Memory B cell (primary cell): ENCODE measurements at places on chromosomes 2 and 18.

DNA sequence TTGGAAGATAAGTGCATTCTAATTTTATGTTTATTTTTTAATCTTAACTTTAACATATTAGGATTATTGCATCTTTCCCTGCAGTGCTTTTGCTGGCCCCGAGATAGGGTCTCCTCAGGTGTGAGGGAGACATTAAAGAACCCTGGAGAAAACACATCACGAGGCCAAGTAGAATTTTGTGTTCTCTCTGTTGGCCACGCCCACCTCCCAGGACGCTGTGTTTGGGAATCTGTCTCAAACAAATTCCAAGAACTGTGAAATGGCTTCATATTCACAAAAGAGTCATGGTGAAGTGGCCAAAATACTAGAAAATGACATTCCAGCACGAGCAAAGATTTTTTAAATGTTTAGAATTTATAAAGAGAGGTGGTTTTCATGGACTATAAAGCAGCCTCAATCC is 27.3 kb downstream of the RNF144A start:
- no peak for DNase-seq

GRCh38 chr18:46574000-46574742 is 82.8 kb downstream of the LOXHD1 start:
- no peak for DNase-seq

DNA sequence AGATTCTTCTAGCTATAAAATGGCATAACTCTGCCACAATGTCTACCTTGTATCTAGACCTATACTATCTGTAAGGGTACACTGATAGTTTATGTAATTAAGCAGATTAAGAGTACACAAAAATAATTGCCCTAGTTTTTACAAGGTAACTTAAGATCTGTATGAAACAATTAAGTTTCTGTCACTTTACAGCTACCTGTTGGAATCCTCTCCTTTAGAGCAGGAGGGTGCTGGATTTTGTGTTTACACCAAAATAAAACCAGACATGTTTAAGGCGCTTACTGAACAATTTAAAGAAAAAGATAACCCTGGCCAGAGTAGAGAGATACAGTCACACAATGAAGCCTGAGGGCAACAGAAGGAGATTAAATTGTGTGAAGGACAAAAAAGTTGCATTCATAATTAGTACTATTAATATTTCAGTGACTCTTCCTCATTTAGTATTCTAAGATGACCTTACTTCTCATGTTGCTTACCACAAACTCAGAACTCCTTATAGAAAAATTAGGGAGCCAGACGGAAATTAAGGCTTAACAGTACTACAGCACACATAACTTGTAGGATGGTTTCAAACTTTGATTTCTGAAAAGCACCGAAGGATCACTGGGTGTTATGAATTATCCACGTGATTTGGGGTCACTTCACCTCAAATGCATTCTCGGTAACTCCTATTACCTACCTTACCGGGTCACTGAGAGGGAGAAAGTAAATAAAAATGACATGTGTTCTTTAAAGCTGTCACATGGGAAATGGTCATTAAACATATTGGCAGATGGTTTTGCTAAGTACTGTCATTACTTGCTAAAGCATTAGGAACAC is 1.0 kb downstream of the DARS1 start:
- DNase-seq: no peak

DNA sequence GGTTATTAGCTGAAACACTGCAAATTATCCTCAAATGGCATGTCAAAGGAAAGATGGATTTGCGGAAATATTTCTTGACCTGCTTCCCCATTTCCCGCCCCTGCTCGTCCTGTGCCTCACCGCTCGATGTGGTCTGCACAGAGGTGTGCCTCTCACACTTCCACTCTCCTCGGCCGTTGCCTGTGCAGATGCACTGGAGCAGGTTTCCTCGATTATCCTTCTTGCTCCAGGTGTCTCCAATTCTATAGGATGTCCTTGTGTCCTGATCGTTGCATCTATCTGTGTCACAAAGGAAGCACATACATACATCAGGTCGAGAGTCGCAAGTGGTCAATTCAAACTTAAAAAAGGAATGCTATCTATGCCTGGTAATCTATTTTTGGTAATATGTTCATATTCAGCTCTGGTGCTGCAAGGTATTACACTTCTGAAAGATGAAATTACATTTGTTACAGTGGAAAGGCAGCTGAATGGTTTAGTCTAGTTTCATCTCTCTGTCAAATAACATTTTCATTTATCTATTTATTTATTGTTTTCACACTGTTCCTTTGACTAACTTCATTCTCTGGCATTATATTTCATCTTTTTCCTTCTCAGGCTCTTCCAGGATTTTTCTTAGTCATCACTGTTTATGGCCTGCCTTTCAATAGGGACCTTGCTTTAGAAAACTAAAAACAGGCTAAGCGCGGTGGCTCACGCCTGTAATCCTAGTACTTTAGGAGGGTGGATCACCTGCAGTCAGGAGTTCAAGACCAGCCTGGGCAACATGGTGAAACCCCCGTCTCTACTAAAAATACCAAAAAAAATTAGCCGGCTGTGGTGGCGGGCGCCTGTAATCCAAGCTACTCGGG is 7.6 kb downstream of the FN1 start:
- DNase-seq: no peak

GRCh38 chr2:135510577-135510976 is 20.4 kb downstream of the ZRANB3 start:
- no peak for DNase-seq

- no peak for DNase-seq
These were observed 105.8 kb upstream of the DNAJC10 start for GRCh38 chr2:182610231-182610630.

GRCh38 chr18:11324510-11324909 is 175.1 kb upstream of the PIEZO2 start:
- DNase-seq: no peak

DNA sequence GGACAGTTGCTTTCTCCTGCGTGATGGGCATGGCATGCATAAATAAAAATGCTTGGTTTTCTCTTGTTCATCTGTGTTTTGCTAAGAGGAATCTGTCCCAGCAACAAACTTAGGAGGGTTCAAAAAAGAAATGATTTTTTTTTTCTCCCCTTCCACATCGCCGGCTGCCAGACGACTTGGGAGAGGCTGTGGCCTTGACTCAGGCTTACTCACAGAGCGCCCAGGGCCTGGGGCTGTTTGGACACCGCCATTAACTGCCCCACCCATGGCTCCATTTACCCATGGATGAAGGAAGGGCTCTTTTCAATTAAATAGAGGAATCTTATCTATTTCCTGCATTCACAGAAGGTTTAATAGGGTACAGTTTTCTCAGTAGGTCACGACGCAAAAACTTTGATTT is 22.3 kb upstream of the SERPINB5 start:
- DNase-seq: no peak

DNA sequence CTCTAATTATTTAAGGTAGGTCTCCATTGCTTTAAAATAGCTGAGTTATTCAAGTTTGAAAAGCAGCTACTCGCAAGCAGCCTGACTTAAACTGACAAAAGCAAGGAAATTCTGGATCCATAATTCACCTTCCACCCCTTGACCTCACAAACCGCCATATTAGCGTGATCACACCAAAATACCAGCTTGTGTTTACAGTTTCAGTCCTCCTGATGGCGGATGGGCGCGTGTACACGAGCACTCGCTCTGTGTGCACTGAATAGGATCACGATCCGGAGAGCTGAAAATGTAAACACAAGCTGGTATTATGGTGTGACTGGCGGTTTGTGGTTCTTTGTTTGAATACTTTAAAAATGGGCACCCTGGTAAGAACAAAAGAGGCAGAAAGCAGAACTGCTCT is 42.4 kb upstream of the PSMD14 start:
- DNase-seq: no peak

GRCh38 chr2:61512768-61513398 is 25.3 kb downstream of the XPO1 start:
- DNase-seq: no peak

GRCh38 chr2:72114693-72115051 is 33.0 kb downstream of the CYP26B1 start:
- no peak for DNase-seq
